ENCODE measurements at places on chromosomes 2 and 18.

- peak; percentile 17 for DNase-seq
Observed at GRCh38 chr2:106267997-106268396, 73.9 kb upstream of the UXS1 start.

GRCh38 chr2:191508738-191509137, 169.2 kb upstream of the NABP1 start:
- DNase-seq: no peak

- DNase-seq: no peak
Observed at GRCh38 chr2:223068071-223068470, 16.1 kb downstream of the KCNE4 start.

DNA sequence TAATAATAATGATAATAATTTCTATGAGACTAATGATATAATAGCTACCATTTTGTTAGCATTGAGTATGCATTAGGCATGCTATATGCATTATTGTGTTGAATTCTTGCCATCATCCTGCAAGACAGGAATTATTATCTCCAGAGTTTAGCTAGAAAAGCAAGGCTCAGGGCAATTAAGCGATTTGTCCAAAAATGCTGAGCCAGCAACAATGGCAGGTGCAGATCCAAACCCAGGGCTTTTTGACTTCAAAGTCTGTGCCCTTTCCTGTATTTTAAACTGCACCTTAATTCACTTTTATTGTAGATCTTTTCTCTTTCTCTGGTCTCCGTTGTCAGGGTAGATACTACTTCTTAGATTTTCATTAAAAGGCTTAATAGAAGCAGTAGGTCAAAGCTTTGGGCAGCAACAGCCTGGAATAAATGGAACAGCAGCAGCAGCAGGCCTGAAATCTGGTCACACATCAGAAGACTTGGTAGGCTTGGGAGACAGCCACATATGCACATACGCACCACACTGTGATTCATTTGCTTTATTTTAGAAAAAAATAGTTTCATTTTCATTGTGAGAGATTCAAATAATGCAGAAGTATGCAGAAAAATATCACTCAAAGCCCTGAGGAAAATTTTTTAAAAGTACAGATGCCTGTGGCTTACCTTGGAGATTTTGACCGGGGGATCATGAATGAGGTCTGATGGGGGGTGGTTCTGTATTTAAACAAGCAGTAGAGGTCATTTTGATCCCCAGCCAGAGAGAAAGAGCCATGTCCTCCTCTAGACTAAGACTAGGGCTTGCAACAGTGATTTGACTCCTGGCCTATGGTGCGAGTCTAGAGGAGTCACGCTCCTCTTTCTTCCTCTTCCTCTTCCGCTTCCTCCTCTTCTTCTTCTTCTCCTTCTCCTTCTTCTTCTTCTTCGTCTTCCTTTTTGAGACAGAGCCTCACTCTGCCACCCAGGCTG, 455.7 kb downstream of the TSN start:
- no peak for DNase-seq

- DNase-seq: no peak
Observed at GRCh38 chr2:129877795-129878775, 101.4 kb upstream of the RAB6C start.
